Frontal cortex (tissue), 4 donors: ENCODE measurements at places on chromosomes 4 and X.
A peak's percentile ranks its signal among the peaks of the same experiment; 100 is the strongest.

DNA sequence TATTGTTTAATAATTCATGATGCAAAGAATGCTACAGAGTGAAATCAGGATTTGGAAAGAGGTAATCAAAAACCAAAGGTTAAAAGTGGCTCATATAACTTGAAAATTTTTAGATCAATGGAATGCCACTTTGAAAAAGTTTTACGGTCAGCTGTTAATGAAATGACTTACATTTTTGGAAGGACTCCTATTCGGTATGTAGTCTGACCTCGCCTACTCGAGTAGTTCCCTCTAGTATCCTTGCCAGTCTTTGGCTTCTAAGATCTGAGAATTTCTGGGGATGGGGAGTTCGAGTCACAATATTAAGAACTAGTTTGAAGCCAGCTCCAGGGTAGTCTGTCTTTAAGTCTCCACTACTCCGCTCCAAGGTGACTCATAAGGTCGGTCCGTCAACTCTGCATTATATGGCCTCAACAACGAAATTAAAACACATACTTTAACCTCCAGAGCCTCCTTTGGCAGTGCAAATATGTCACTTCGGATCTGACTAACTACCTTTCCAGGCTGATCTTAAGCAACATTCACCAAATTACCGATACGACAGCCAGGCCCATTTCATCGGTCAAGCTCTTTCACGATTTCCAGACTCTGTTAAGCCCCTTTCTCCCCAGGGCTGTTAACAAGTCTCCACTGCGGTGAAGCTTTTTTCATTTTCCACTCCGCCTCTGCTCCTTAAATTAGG, 733 bp upstream of the NAA15 start:
- DNase-seq, result no peak

- no peak for DNase-seq
Observed at GRCh38 chr4:72690771-72691170, 121.8 kb upstream of the ADAMTS3 start.

GRCh38 chr4:99507762-99508161, 3.1 kb upstream of the C4orf17 start:
- DNase-seq, result no peak

- no peak for DNase-seq
Observed at GRCh38 chr4:170014359-170015011, 11.7 kb downstream of the MFAP3L start.

- DNase-seq, result no peak
Observed at GRCh38 chr4:73970011-73970410, 11.8 kb downstream of the PF4 start.

DNA sequence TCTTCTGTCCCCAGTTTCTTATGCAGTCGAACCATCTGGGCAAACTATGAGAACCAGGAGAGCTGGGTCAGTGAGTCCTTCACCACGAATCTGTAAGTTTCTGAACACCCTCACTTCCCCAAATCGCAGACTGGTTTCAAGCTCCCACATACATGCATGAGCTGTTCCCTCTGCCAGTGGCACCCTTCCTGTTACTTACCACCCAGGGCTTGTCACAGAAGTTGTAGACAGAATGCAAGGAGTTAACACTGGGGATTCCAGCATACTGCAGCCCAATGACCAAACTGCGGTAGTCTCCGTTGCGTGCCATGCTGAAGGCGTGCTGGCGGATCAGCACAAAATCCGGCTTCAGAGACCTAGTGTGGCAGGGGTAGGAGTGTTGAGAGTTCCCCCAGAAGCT, 14.6 kb downstream of the SYN1 start:
- no peak for DNase-seq

DNA sequence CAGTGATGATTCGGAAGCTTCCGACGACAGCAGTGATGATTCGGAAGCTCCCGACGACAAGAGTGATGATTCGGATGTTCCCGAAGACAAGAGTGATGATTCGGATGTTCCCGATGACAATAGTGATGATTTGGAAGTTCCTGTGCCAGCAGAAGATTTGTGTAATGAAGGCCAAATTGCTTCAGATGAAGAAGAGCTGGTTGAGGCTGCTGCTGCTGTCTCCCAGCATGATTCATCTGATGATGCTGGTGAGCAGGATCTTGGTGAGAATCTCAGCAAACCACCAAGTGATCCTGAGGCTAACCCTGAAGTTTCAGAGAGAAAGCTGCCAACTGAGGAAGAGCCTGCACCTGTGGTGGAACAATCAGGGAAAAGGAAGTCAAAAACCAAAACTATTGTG, 14.2 kb downstream of the CXCR3 start:
- DNase-seq, result no peak

- DNase-seq, result peak; percentile 54
Observed at GRCh38 chrX:53089224-53089842, 4.6 kb upstream of the KANTR start.

DNA sequence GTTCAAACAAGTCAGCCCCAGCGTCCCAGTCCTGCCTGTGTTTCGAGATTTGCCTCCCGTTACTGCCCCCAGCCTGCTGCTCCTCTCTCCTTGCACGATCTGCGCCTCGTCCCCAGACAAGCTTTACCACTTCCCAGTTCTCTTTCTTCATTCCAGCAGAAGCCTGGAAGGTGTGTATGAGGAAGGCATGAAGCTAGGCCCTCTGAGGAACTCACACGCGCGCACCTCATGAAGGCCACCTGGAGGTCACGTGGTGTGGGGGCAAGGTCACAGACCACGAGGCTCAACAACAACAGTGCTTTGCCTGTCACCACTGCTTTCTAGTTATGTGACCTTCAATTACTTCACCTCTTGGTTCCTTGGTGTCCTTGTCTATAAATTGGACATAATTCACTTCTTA, 181.0 kb downstream of the PALLD start:
- DNase-seq, result no peak

- peak; percentile 14 for DNase-seq
Observed at GRCh38 chr4:91113130-91113706, 986.0 kb downstream of the CCSER1 start.

DNA sequence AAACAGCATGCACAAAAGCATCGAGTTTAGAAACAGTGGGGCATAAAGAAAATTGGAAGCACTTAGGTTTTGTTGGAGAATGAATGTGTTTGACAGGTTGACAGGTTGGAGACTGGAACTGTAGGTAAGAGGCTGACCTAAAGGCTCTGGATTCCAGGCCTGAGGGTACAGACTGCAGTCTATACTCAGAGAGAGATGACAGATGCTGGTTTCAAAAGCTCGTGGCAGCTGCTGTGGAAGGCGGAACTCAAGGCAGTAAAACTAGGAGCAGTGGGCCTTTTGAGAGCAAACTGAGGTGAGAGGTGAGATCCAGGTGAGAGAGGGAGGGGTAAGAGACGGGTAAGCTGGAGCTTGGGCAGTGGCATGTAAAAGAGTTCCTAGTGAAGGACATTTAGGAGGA, 415.2 kb downstream of the TRIML1 start:
- no peak for DNase-seq

GRCh38 chrX:44946771-44947170, 73.8 kb downstream of the KDM6A start:
- DNase-seq, result no peak

DNA sequence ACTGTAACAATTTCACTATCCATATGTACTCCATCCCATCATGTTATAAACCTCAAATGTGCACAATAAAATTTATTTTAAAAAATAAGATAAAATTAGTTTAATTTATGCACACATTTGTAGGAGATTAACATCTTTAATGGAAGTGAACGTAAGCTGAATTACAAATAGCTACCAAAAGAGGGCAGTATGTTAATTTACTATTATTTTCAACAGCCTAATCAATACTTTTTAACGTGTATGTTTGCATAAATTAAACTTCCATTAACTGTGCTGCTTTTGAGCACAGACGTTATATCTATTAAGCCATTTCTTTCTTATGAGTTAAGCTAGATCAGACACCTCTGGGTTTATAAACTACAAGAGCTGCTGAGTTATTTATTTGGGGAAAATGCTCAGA, 56.5 kb upstream of the PHKA2 start:
- no peak for DNase-seq

- no peak for DNase-seq
Observed at GRCh38 chr4:146943691-146944375, 1.8 kb downstream of the TTC29 start.

DNA sequence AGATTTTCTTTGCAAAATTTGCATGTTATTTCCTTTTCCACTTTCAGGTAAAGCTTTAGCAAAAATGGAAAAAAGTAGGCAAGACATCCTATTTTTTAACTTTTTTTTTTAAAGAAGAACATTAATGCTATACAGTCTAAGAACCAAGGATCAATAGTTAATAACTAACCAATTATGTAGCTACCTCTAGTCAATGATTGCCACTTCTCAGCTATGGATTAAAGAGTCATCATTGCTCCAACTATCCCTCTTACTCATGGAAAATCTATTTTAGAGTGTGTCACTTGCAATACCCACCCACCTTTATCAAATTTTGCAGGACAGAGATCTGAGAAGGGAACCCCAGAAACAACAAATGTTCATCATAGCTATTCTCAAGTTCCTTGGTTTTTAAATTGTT, 223.1 kb downstream of the ANK2 start:
- DNase-seq, result no peak

GRCh38 chr4:148444296-148445070, 2.3 kb upstream of the NR3C2 start:
- DNase-seq, result peak; percentile 44

- no peak for DNase-seq
Observed at GRCh38 chrX:28997706-28998463, 410.6 kb downstream of the IL1RAPL1 start.

DNA sequence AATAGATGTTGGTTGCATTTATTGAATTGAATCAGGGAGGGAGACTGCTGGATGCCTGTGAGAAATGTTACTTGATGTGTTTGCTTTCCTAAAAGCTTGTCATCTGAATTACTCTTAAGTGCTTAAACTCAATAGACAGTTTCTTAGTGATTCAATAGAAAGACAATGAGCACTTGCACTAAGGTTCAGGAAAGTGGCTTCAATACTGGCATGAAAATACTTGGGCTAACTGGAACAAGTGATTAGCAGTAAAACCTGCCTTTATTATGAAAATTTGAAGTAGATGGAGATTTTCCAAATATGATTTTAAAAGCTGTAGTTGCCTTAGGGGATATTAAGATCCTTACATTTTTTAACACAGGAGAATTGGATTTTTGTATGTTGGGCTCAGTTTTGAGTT, 123.3 kb downstream of the RNF150 start:
- DNase-seq, result no peak

- DNase-seq, result no peak
Observed at GRCh38 chr4:153275380-153276276, 68.9 kb upstream of the MND1 start.

DNA sequence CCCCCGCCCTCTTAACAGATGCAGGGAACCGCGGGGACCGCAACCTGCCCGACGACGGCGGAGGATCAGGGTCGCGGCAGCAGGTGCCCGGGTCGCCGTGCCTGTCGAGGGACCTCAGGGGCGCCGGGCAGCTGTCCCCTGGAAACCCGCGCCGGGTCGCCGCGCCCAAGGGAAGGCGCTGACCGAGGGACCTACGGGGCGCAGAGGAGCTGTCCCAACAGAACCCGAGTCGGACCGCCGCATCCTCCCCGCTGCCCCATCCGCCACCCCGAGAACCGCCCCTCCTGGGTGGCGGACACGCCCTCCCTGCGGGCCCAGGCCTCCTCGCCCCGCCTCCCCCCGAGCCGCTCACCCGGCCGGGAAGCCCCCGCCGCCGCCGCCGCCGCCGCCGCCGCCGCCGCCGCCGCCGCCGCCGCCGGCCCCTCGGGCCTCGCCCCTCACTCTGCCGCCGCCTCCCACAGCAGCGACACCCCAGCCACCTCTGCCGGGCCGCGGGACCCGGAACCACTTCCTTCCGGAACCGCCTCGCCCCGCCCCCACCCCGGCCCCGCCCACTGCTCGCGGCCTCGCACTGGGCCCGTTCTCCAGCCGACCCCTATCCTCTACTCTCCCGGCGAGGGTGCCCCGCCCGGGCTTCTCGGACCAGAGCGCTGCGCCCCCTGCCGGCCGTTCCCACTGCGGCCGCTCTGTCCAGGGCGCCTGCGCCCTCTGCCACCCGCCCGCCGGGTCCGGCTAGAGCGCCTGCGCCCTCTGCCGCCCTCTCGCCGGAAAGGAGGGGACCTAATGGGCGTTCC, at the start of gene BCLAF3:
Gene BCLAF3, minus strand, starts transcription at position 506 of the 794 bp plus-strand sequence. CDS start 20,797 bp downstream, outside the sequence.
- DNase-seq, result peak; percentile 94

GRCh38 chr4:142405695-142406498, 440.2 kb downstream of the INPP4B start:
- DNase-seq, result no peak

GRCh38 chr4:86117705-86118302, 242.0 kb downstream of the MAPK10 start:
- DNase-seq, result no peak

GRCh38 chr4:89299153-89299791, 8.3 kb downstream of the GPRIN3 start:
- DNase-seq, result no peak

GRCh38 chr4:37762991-37763368, 63.5 kb upstream of the PGM2 start:
- DNase-seq, result no peak
